ENCODE measurements at places on chromosomes 3 and 15.

DNA sequence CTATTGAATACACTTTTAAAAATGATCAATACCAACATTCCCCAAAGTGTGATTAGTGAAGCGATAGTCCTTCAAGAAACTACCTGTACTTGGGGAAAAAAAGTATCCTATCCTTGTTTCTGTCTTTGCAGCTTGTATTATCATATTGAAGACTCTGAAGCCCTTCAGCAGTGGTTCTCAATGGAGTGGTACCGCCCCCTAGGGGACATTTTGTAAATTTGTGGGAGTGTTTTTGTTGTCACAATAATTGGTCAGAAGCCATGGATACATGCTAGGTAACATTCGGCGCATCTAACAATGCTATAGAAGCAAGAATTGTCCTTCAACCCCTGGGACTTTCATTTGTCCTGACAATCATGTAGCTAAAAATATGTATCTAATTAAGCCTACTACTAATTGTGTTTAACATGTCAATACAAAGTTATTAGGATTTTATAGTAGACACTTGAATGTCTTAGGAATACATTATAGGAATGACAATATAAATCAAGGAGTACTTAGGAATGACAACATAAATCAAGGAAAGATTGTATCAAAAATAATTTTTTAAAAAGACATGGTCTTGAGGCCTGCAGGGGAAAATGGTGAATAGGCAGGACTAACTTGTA is 53.7 kb downstream of the NMD3 start:
- no peak for DNase-seq

DNA sequence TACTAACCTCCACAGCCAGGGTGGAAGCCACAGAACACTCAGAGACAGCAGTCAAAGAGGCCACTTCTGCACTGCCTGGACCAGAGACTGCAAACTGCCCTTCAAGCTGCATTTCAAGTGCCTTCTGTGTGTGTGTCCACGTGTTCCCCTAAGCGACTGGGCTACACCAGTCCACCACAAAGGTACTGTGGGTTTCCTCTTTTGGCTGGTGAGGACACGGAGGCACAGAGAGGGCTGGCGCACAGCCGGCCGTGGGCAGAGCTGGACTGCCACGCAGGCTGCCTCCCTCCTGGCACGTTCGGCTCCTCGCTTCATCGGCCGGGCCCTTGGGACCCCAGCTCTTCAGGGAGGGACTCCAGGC is 60.9 kb downstream of the MGLL start:
- no peak for DNase-seq

- DNase-seq, result no peak
Observed at GRCh38 chr3:180705619-180706018, 26.3 kb upstream of the CCDC39 start.

DNA sequence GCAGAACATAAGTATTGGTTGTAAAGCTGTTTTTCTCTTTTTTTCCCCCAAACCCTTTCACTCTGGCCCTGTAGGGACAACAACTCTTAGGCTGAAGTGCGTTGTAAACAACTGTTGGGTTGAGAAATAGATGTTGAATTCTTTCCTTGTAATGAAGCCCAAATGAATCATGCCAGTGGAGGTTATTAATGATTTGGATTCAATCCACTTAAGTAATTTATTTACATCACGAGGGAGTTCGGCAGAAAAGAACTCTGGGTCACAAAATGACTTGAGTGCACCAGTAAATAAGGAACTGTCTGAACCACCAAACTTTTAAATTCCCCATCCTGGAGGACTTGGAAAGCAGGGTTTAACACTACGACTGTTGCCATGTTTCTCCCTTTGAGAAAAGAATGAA is 218.9 kb downstream of the PDZRN3 start:
- no peak for DNase-seq

- DNase-seq, result no peak
Observed at GRCh38 chr3:123085293-123085931, 18.6 kb downstream of the PDIA5 start.

DNA sequence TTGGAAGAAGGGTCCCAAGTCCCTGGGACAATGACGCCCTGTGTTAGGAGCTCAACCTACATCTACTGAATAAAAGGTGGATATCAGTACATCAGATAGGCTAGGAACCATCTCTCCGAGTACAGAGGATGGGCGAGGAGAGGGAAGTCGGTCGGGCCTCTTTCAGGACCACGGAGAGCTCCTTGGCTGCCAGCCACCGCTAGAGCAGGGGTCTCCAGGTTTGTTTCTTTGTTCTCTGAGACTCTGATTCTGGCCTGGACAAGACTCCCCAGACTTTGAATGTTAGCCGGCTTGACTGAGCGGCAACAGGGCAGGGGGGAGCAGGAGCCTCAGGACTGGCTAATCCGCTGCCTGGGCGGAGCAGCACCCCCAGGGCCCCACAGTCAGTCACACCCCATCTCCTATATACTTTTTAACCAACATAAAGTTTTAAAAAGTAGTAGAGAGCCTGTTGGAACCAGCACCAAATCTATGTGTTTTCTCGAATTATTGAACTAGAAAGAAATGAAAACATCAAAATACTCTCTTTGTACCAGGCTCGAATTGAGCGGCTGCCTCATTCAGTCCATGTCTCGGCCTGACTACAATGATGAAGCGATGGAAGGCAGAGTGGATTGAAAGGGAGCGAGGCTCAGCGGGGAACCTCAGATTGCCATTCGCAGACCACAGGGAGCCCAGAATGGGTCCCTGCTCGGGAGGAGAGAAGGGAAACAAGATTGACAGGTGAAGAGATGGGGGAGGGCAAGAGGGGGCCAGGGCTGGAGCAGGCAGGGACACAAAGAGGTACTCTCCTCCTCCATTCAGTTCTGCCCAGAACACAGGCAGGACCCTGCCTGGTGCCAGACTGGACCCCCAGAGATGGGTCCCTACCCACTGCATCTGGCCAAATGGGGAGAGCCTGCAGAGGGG is 131.6 kb downstream of the TPRA1 start:
- DNase-seq, result no peak

DNA sequence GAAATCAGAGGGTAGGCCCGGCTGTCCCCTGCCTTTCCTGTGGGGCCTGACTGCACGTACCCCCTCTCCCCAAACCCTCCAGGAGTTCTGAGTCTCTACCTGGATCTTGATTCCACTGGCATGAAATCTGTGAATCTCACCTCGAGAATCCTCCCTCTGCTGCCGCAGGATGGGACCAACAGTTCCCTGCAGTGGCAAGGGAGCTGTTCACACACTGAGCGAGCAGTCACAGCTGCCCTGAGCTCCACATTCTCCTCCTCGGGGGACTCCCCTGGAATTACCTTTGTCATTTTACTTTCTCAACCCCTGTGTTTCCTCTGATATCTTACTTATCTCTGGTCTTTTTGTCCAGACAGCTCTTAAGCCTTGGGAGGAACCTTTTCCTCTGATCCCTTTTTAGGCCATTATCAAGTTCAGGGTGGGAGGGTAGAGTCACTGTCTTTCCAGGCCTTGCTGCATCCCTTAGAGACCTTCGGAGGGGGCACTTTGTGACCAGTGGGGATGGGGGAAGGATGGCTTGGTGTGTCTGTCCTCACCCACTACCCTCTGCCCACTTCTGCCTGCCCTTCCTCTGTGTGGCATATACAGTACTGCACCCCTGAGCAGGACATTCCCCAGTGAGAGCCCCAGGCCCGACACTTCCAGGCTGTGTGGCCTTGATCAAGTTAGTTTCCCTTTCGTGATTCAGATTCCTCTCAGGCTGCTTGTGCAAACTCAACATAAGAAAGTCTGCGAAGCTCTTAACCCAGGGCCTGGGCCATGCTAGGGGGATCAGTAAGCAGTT is 42.0 kb downstream of the CACNA2D3 start:
- DNase-seq, result no peak
